ENCODE measurements at places on chromosomes 5 and 9.

DNA sequence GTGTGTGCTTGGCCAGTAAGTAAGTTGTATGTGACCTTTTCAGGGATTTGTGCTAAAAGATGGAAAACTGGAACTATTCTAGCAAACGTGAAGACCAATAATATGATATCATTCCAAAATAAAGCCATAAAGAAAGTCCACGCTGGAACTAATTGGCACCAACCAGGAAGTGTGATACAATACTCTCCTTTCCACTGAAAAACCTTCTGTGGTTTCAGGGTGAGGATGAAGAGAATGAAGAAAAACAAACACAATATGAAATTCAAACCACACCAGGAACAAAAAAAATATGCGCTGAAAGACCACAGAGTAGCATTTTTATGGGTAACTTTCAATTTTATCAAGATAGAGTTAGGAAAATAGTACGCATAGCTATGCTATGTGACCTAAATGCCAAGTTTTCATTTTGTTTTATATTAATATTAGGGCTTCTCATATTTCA, 105.8 kb downstream of the EFNA5 start:
- no peak for DNase-seq

DNA sequence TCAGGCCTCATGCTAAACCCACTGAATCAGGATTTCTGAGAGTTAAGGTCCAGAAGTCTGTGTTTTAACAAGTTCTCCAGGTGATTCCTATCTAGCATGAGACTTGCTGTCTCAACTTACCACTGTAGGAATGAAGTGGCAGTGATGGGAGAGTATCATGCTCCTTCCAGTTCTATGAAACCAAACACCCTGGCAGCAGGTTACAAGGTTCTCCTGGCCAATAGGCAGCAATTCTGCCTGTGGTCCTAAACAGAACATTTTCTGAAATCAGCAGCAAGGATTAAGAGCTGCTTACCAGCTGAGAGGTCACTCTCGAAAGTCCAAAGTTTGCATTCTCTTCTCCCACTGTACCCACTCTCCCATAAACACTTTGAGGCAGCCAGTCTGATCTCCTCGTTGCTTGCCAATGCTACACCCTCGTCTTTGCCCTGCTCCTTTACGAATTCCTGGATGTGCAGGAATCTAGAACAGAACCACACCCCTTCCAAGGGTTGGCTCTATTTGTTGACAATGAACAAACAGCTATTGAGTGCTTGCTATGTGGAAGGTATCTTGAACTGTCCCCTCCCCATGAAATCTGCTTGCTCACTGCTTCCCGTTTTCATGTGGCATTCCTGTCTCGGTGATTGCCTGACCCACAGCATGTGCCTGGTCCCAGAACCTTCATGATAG, 100.5 kb downstream of the TMEM174 start:
- no peak for DNase-seq

GRCh38 chr5:84014966-84015365, 294.3 kb upstream of the HAPLN1 start:
- no peak for DNase-seq

GRCh38 chr9:127776924-127777289, 1.6 kb downstream of the SH2D3C start:
- DNase-seq = no peak

DNA sequence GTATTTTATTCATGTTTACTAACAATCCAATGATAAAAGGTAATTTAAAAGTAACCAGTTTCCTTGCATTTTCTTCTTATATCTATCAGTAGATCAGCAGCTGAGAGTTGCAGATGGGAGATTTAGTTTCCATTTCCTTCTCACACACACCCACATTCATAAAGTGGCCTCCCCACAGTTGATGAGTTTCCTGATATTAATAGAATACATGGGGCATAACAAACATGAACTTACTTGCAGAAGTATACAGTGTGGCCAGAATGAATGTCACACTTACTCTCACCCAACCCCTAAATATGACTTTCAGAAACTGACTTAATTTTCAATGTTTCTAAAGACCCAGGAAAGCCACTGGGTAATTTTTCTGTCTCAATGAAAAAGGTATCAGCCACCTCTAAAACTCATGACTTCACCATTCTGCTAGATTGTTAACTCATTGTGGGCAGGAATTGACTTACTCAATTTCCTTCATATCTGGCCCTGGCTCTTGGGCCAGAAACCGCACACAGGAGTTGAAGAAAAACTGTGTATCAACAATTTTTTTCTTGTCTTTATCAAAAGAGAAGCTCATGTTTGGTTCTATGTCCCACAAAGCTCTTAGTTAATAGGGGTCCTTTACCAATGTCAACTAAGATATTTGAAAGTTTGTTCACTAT, 63.5 kb upstream of the OSMR start:
- no peak for DNase-seq

DNA sequence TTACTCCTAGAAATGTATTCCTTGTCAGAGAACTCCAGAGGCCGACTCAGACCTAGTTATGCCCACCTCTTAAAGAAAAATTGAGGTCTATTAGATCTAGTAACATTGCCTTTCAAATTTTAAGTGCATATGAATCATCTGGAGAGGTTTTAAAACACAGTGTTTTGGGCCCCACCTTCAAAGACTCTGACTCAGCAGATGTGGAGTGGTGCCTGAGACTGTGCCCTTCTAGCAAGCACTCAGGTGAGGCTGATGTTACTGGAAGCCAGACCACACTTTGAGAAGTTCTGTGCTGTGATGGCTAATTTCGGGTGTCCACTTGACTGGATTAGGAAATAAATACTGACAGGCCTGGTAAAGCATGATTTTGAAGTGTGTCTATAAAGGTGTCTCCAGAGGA, 10.6 kb downstream of the FOXB2 start:
- no peak for DNase-seq

DNA sequence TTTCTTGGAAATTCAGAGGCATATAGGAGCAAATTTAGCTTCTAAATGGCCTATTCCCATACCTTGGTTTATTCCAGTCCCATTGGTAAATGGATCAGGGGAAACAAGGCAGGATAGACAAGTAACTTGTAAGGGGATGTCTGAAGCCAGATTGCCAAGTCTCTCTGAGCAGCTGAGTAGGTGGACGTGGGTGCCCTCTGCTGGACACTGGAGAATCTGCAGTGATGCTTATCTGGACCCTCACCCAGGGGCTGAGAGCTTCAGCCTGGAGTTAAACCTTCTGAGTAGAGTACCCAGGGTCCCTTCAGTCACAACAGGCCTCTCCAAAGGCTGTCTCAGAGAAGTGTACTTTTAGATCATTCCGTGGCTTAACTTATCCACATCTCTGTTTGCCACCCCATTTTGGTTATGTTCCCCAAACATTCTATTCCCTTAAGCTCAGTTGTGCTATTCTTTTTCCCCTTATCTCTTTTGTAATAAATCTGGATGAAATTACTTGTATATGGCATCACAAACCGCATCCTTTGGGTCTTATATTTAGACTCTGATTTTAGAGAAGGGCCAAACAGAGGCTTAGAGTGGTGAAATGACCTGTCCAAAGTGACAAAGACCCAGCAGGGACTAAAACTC, 218.3 kb upstream of the GLRA1 start:
- DNase-seq = peak; percentile 69

DNA sequence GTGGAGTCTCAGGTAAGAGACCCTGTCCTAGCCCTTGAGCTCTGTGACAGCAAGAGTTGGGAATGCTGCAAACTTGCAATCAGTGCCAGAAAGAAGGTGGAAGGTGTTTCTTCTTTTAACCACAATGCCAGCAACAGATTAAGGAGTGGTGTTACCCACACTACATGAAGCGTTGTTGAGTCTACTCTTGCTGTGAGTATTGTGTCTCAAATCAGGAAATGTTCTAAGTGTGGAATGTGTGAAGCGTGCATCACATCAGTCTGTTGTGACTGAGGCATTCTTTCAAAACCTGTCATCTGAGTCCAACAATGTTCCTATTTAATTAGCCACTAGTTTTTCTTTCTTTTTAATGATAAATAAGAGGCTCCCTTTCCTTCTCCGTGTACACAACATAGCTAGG, 2.9 kb upstream of the LURAP1L start:
- no peak for DNase-seq

DNA sequence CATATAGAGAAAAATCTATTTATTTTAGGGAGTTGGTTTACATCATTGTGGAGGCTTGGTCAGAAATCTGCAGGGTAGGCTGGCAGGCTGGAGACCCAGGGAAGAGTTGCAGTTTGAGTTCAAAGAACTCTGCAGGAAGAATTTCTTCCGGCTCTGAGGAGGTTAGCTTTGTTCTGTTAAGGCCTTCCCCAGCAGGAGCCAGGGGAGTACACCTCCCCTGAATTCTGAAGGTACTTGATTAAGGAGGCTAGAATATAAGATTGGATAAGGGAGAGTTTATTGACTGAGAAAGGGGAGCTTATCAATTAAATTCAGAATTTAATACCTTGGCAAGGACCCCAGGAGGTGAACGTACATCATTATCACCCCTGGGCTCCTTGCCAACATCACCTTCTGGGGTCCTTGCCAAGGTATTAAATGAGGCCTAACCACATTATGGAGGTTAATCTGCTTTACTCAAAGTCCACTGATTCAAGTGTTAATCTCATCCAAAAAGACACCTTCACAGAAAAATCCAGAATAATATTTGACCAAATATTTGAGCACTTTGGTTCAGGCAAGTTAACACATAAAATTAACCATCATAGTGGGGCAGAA, 351.7 kb downstream of the CWC27 start:
- DNase-seq = peak; percentile 32

- DNase-seq = peak; percentile 53
Observed at GRCh38 chr9:105245029-105245890, 809 bp downstream of the SLC44A1 start.

GRCh38 chr5:56815658-56816545, 553 bp downstream of the MAP3K1 start:
- DNase-seq = no peak

DNA sequence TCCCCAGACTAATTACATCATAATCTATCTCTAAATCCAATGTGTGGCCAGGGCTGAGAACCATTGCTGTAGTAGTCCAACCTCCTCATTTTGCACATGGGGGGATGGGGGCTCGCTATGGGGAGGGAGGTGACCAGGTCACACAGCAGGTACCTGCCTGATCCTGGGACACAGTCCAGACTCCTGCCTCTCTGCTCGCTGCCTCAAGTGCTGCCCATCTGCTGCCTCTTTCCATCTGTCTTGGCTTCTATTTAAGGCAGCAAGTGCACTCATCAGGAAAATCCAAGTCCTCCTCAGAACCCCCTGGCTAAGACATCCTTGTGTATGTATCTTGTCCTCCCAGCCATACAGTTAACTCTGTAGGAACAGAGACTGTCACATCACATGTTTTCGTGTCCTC, 57.7 kb upstream of the FRRS1L start:
- no peak for DNase-seq

DNA sequence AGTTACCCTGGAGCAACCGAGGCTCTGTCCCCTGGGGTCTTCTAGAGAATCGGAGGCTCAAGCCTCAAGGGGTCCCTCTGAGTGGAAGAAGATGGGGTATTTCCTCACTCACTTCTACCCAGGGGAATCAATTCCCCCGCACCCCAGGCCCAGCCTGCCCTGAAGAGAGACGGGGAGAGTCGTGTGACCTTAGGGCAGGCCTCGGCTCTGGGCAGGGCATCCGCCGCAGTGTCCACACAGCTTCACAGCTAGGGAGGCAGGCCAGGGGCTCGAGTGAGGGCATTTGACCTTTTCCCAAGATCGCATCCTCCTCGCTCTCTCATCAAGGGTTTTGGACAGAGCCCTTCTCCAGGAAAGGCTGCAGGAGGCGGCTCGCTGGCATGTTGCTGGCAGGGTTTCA, 57.9 kb upstream of the CNOT6 start:
- no peak for DNase-seq

Measured in NCI-H1436 (cell line).